ENCODE measurements at places on chromosomes 5 and 9.

DNA sequence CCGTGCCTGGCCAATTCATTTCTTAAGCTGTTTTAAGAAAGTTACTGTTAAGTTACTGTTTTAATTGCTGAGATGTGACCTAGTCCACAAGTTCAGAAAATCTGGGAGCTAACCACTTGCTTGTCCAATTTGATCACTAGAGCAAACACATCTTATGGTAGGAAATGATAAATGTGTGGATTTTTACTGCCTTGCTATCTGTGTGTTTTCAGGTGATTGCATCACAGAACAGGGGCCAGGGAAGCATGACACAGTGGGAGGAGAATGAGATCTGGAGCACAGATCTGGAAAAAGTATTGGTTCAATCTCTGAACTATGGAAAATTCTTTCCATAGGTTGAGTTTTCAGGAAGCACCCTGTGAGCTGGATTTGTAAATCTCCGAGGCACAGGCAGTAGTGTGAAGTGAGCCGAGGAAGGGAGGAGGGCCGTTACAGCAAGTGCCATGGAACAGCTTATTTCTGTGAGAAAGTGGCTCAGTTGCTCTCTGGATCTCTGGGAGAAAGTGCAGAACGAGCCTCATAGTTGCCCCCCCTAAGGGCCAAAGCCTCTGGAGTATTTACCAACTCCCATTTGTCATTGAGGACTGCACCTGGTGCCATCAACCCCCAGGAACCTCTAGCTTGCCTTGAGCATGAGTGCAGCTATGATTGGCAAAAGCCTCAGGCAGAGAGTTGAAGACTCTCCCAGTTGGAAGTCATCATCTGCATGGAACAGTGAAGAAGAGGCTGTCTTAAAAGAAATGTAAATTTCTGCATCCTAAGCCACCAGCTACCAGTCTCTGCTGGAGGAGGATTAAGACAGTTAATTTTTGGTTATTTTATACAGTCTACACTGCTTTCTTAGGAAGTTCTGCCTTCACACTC, 161.8 kb upstream of the CLINT1 start:
- no peak for DNase-seq

DNA sequence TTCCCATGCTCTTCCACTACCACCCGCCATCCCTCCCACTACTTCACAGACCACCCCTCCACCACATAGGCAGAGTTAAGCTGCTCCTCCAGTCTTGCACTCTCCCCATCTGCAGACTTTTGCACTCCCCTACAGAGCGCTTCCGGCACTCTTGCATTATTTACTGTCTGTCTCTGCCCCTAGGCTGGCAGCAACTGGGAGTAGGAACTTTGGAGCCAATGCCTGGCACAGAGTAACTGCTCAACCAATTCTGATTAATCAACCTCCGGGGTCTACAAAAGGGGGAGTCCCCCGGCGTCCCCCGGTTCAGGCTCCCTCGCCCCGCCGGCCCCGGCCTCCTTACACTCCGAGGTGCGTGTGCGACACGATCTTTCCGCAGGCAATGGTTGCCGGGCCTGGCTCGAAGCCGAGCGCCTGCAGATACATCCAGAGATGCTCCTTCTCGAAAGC, 498 bp downstream of the HAUS6 start:
- no peak for DNase-seq

- DNase-seq, result no peak
Observed at GRCh38 chr5:111224561-111225345, 569 bp downstream of the CAMK4 start.

GRCh38 chr5:115469904-115470516, 74.6 kb downstream of the FEM1C start:
- DNase-seq, result no peak

DNA sequence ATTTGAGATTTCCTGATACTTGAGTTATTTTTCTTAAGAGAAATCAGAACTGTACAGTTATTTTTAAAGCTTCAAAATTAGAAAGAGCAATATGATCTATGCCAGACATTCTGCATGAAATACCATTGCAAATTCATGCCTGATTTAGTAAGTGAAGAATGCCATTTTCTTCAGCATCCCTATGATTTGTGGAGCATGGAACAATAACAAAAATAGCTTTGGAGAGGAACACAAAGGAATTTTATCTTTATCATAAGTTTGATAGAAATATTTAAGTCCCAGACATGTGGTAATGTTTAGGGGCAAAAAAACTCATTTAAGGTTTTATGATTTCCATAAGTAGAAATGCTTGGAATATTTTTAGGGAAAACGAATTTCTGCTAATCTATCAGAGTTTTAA, 1863.4 kb downstream of the EFNA5 start:
- no peak for DNase-seq

GRCh38 chr5:179437341-179438001, 92.2 kb upstream of the ADAMTS2 start:
- no peak for DNase-seq

DNA sequence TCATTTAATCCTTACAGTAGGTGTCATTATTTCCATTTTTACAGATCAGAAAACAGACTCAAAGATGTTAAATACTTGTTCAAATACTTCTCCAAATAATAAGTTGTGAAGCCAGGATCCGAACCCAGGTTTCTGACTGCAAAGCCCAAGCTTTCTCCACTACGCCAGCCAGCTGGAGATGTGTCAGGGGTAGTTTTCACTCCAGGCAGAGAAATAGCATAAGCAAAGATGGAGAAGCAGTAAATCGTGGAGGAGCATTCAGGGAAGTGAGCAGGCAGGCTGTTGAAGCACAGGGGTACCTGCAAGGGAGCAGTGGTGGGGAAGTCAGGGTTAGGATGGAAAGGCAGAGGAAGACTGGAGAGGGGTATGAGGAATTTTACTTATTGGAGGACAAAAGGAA, 2.9 kb downstream of the TLN1 start:
- DNase-seq, result no peak

- DNase-seq, result no peak
Observed at GRCh38 chr5:140148508-140148907, 22.8 kb downstream of the IGIP start.

DNA sequence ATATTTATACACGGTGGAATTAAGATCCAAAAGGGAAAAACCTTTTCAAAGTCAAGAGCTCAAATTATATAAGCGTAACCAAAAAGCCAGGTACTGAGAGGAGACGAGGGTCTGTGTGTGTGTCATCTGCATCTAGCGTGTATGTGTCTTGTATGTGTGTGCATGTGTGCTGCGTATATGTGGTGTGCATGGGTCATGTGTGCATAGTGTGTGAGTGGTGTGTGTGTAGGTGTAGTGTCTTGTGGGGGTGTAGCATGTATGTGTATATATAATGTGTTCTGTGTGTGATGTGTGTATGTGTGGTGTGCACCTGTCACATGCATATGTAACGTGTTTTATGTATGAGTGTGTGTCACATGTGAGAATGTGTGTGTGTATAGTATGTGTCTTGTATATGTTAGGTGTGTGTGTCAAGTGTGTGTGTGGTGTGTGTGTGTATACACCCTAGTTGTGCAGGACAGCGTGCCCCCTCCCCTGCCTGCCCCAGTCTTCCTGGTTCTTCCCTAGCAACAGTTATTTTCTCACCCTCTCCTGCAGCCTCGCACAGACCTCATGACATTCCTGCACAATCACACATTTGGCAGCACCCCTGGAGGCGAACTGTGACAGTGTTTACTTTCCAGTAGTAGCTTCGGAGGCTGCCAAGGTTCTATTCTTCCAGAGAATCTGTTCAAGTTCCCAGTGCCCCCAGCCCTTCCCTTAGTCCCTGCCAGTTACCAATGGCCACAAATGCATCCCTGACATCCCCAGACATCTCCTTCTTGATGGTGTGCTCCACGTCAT, 27.1 kb upstream of the TNIP1 start:
- DNase-seq, result no peak

DNA sequence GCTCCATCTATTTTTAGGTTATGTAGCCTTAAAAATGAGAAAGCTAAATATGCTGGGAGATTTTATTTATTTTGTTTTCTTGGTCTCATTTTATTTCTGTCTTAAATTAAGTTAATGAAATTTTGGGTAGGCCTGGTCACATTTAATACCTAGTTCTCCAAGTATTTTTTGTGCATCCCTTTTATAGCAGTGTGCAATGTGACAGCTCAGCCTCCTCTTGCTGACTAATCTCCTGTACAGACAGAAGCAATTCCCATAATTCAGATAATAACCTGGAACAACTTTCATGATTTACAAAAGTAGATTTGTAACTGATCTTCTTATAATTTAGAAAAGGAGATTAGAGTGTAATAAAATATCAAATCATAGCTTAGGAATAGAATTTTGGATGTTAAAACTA, 403.9 kb downstream of the ADGRV1 start:
- no peak for DNase-seq

DNA sequence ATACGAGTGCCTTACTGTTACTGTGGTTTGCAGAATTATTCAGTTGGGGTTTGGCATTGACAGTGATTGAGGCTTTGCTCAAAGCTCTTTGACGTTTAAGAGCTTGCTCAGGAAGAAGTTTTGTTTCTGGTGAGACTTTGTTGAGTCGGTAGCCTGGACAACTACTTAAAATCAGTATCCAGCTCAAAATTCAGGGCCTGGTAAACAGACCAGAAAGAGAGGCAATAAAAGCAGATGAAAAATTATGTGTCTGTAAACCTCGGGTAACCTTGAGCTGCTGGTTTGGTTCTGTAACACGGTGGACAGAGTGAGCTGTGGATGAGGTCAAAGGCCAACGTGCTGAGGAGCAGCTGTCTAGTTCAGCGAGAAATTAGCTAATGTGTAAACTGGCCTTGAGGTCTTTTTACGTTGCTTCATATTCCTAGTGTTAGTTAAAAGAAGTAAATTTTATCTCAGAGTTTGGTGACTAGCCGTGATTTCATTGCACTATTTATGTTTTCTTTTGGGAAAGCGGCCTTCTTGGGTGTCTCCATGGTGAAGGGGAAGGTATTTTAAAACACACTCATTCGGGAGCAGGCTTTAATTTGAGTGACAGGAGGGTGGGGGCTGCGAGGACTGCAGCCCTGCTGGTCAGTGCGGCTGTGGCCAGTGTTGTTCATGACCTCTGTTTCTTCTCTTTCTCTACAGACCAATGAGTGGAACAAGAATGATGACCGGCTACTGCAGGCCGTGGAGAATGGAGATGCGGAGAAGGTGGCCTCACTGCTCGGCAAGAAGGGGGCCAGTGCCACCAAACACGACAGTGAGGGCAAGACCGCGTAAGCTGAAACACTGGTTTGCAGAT, 82.0 kb upstream of the TTC23L start:
- DNase-seq, result no peak

DNA sequence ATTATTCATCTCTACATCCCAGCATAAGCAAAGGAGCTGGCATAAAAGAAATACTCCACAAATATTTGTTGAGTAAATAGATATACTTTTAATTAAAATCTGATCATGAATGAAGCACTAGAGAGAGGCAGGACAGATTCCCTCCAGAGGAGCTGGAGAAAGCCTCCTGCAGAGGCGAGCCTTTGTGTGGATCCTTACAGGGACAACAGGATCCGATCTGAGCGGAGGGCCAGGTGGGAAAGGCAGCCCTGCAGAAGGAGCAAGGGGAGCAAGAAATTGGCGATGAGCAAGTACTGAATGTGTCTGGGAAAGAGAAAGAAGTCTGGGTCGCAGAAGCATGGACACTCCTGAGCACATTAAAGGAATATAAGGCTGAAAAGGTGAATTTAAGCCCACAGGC, 69.4 kb downstream of the EBF1 start:
- no peak for DNase-seq

DNA sequence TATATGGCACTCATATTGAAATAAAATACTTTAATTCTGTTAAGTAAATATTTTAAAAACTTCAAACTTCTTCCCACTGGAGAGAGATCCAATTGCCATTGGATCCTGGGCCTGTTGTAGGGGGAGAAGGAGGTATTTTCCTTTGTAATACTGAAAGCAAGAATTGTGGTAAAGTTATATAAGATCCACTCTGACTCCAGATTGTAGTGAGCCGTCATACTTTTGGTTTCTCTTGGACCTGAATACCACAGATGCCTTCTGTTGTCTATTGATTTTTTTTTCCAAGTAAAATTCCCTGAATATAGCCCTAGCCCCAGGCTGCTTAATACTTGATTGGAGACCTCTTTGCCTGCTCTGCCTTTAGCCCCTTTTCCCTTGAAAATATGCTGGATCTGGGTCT, 86.9 kb downstream of the ATG10 start:
- no peak for DNase-seq

GRCh38 chr5:141969783-141970771, 1.2 kb downstream of the RNF14 start:
- DNase-seq, result no peak

- no peak for DNase-seq
Observed at GRCh38 chr9:119736491-119737454, 367.5 kb upstream of the BRINP1 start.

- DNase-seq, result no peak
Observed at GRCh38 chr5:19229179-19229835, 758.7 kb downstream of the CDH18 start.

- DNase-seq, result no peak
Observed at GRCh38 chr9:109792951-109793546, 13.1 kb downstream of the PALM2AKAP2 start.

DNA sequence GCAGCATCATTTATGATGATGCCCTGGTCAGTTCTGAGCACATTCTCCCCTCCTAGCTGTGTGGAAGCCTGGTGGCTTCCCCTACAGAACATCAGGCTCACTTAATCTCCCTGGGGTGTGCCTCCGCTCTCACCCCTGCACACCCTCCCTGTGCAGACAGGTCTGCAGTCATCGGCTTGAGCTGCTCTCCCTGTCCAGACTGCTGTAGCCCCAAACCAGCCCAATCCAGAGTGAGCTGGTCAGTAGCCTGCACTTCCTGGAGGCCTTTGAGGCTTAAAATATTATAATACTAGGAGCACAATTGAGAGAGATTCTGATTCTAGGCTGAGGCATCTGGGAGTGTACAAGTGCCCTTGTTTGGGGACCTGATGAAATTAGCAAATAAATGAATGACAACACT, 60.2 kb downstream of the PPARGC1B start:
- DNase-seq, result no peak

DNA sequence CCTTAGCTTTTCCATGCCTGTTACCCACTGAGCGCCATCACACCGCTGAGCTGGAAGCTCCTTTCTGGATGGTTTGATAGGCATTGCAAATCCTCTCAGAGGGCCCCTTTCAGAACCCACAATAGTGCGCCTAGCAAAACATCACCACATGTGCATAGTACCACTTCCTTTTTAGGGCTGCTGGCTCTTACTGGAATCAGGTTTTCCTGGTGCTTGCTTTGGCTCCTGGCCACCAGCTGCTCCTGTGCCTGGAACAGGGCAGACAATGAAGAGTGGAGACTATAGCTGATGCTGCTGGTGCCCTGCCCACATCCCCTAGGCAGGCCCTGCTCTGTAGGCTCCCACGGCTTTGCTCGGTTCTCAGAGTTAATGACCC, 163.6 kb upstream of the SEMA6A start:
- no peak for DNase-seq

GRCh38 chr5:51381761-51382474, 1.3 kb upstream of the ISL1 start:
- DNase-seq, result no peak

DNA sequence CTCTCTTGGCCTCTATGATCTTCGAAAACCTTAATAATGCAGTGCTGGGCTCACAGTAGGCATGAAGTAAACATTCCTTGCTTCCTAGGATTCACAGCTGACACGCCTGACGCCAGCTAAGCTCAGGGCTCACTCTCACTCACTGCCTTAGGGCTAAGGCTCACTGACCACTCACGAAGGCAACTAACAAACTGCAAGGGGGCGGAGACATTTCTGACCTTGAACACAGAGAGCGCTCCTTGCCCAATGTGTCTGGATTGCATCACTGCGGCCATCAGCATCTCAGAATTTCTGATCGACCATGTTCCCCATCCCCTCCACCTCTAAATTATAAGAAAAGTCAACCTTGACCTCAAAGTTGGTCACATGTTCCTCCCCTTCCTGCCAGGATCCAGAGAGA, 372.6 kb downstream of the EBF1 start:
- no peak for DNase-seq

- DNase-seq, result no peak
Observed at GRCh38 chr5:89287964-89288363, 405.0 kb upstream of the MEF2C start.

Measured in CMK (cell line).